ENCODE measurements at places on chromosomes 16 and 17.

DNA sequence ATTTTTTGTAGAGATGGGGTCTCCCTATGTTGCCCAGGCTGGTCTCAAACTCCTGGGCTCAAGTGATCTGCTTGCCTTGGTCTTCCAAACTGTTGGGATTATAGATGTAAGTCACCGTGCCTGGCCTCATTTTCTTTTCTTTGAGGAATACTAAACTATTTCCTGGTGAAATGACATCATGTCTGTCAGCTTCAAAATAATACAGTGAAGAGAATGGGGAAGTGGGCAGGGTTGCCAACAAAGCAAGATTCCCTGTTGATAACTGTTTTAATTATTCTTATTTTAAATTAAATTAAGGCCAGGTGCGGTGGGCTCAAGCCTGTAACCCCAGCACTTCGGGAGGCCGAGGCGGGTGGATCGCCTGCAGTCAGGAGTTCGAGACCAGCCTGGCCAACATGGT lies 21.1 kb downstream of the PIPOX start:
- DNase-seq: no peak

DNA sequence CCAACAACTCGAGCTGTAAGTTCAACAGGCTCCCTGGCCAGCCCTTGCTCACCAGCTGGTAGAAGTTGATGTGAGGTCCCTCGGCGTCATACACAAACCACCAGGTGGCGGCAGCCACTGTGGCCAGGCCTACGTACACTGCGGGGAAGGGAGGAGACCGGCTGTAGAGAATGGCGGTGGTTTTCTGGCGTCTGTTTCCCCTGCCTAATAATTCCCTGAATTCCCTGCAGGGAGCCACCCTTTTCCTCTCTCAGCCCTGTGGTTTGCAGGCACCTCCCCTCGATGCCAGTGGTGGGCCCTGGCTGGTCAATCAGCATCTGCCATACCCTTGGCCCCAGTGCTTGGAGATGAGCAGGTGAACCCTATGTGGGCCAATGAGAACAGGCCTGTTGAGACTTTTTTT lies 18.9 kb upstream of the P2RX1 start:
- DNase-seq: peak; percentile 27

DNA sequence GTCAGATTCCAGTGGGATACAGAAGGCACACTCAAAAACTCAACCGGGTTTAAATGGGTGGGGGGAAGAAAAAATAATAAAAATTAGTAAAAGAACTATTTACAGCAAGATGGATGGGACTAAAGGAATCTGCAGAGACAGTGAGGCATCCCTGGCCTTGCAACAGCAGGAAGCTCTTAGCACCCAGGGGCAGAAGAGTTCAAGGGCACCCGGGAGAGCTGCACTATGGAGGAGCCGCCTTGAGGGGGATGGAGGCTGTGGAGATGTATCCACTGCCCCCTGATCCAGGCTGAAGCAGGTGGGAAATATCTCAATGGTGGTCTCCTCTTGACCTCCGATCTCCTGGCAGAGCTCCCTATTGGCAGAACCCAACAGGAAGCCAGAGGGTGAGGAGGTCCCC lies 69.4 kb upstream of the NFAT5 start:
- DNase-seq: no peak

DNA sequence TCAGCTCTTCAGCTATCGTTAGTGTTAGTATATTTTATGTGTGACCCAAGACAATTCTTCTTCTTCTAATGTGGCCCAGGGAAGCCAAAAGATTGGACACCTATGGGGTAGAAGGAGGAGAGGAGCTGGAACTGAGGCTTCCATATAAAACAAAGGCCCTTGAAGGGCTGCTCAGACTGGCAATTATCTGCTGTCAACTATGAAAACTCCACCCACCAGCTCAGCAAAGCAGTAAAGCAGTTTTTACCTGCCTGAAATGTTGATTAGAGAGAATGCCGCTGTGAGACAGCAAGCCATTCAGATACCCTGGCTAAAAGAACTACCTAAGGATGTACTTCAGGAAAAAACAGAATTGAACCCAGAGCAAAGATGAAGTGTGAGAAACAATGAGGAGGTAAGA lies 45.9 kb upstream of the GNAO1 start:
- no peak for DNase-seq

- no peak for DNase-seq
Measured at GRCh38 chr16:66619534-66620428, 15.3 kb downstream of the CMTM3 start.

DNA sequence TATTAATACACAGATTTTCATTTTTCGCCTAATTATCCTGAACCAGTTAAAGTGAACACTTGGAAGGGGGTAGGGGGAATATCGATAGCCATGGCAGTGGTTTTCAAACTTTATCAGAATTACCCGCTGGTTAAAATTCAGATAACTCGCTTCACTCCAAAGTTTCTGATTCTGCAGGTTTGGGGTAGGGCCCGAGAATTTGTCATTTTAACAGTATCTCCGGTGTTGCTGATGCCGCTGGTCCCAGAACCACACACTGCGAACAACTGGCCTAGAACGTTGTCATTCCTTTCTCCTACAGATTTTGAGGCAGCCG lies 313 bp upstream of the NSRP1 start:
- DNase-seq: no peak

GRCh38 chr17:77471984-77472461 lies 331.3 kb downstream of the SEC14L1 start:
- DNase-seq: no peak

- no peak for DNase-seq
Measured at GRCh38 chr17:32016231-32016630, 9.0 kb downstream of the LRRC37B start.

- DNase-seq: no peak
Measured at GRCh38 chr17:56184650-56185049, 31.4 kb downstream of the ANKFN1 start.

- no peak for DNase-seq
Measured at GRCh38 chr16:53041320-53042051, 11.2 kb downstream of the CHD9NB start.

GRCh38 chr17:42484304-42484703 lies 25.6 kb downstream of the ATP6V0A1 start:
- DNase-seq: no peak

DNA sequence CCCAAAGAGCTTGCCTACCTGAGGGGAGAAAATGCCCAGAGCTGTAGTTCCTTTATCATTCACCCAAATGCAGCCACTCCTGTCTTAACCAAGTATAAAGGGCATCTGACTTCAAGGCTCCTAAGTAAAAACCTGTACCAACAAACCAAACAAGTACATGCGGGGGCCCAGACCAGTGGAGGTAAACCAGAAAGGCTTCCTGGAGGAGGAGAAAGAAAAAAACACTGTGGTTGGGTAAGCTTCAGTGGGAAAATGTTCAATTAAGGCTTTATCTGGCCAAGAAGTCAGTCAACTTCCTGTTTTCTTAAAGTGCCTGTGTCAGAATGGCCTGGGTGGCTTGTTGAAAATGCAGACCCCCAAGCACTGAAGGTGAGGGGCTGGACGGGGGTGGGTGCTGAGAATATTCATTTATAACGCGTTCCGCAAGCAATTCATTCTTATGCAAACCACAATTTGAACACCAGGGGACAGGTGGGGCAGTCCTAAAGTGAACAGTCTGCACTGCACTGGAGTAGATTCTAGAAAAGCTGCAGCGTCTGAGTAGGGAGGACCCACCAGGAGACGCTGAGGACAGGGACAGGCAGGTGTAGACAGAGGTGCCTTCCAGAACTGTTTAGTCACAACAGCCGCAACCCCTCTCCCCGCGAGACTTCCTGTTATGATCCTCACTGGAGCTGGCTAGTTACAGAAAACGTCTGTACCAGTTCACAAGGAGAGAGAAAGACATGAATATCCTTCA lies 467.1 kb downstream of the SOX9 start:
- DNase-seq: no peak

DNA sequence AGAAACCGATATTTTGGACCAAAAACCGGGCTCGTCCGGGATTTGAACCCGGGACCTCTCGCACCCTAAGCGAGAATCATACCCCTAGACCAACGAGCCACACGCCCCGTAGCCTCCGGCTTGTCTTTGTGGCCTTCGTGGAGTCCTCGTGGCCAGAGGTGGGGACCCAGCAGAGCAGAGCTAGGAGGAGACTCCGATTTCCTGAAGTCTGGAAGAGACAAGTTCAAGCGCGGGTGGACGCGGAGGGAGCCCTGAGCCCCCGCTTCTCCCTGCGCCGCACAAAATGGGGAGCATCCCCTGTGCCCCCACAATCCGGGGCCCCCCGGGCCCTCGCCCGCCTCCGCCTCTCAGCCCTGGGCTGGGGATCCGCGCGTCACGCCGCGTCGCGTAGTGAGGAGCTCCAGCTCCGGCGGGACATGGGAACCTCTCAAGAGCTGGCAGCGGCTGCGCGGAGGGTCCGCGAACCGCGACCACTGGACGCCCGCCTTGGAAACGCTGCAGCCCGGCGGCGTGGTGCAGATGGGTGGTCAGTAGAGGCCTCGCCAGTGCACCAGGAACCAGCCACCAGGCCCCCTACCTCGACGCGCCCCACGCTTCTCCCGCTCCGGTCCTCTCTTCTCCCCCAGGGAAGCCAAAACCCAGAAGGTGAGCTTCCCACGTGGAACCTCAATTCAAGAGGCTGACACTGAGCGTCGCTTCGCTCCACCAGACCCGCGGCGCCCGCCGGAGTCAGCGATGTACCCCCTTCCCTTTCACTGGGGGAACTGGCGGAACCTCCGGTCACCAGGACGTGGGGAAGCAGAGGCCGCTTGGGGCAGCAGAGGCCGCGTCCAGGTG lies 5.2 kb upstream of the OR1F1 start:
- no peak for DNase-seq

GRCh38 chr17:65698381-65699061 lies 137.1 kb upstream of the AXIN2 start:
- DNase-seq: no peak

DNA sequence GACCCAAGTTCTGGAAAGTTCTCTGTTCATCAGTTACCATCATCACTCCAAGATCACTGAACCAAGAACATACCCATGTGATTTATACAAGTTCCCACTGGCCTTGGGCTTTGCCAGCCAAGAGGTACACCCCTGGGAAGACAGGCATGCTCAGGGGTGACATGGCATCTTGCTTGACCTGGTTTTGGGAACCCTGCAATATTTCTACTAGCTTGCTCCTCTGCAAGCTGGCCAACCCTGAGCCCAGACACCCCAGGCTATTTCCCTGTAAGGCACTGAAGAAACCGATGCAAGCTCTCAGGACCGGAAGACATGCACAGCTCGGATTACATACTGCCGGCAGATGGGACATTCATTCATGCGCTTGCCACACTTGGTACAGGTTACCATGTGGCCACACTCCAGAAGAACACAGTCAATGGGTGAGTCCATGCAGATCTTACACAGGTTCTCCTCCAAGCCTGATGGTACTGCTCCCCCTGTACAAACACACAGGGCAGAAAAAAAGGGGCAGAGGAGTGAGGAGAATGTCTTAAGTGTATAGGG lies 31.4 kb downstream of the LIG3 start:
- no peak for DNase-seq

GRCh38 chr17:35807371-35808144 lies 1.7 kb upstream of the TAF15 start:
- no peak for DNase-seq

- DNase-seq: no peak
Measured at GRCh38 chr17:39151943-39152818, 744 bp upstream of the PLXDC1 start.

- DNase-seq: peak; percentile 32
Measured at GRCh38 chr16:55703003-55704001, 47.5 kb downstream of the SLC6A2 start.

GRCh38 chr16:28554634-28555423 lies 1.1 kb downstream of the SGF29 start:
- DNase-seq: no peak

DNA sequence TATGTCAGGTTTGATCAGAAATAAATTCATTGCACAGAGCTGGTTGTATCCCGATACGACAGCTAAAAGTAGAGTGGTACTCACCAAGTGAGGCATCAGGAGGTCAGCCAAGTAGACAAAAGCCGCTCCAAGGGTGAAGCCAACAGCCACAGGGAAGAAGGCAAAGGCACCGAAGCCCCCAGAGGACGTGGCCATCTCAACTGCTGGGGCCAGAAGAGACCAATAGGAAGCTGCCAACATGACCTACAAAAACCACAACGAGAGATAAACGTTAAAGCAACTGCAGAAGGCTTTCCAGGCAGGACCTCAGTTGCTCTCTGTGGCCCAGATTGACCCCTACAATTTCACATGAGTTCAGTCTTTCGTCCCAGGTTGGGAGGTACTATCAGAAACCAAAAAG lies 61.0 kb downstream of the SLC39A11 start:
- DNase-seq: no peak

GRCh38 chr17:4515501-4515900 lies 16.8 kb downstream of the SPNS2 start:
- no peak for DNase-seq

DNA sequence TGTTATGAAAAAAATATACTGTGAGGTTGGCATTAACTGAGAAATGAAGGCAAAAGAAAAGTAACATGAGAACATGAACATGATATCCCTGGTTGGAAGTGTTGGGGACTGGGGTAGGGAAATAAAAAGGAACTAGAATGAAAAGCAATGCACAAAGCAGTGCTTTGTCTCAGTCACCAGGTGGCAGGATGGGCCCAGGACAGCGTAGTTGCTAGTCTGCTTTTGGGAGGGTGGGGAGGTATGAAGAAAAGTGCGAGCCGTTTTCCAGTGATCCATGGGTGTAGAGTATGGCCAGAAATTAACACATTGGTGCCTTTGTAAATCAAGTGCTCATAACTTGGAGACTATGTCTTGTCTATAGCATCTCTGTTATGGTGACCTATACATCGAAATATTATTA lies 662.5 kb upstream of the SALL1 start:
- DNase-seq: no peak

DNA sequence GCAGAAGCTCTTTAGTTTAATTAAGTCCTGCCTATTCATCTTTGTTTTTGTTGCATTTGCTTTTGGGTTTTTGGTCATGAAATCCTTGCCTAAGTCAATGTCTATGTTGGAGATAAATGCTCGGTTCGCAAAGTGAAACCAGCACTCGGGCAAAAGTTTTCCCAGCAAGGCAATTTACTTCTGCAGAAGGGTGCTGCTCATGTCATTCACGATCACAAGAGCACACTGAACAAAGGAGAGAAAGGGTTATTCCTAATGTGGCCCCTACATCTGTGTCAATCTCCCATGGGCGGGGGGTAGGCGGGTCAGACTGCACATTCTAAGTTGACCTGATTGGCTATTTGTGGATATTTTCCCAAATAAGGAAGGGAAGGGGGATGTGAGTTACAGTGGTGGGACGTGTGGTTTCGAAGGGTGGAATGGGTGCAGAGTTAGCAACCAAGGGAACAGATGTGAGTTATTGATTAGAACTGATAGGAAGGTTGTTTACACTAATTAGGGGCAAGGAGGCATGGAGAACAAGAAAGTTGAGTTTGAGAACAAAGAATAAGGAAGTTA lies 23.0 kb downstream of the ATF7IP2 start:
- DNase-seq: no peak

GRCh38 chr16:72018470-72018869 lies 9.9 kb downstream of the DHODH start:
- no peak for DNase-seq

Data from LNCaP clone FGC (cell line).